ENCODE measurements at places on chromosomes 3 and 15.

DNA sequence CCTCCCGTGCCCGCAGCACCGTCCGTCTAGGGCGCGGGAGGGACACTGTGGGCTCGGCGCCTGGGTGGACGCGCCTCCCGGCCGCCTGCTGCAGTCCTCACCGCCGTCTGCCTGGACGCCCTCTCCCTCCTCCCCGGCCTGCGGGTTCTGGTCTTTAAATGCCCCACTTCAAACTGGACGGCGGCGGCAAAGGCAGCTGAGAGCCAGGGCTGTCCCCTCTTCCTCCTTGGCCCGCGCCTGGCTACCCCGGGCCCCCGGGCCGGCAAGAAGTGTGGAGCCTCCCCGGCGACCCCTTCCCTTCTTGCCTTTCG lies 426 bp downstream of the CBLB start:
- DNase-seq = no peak

DNA sequence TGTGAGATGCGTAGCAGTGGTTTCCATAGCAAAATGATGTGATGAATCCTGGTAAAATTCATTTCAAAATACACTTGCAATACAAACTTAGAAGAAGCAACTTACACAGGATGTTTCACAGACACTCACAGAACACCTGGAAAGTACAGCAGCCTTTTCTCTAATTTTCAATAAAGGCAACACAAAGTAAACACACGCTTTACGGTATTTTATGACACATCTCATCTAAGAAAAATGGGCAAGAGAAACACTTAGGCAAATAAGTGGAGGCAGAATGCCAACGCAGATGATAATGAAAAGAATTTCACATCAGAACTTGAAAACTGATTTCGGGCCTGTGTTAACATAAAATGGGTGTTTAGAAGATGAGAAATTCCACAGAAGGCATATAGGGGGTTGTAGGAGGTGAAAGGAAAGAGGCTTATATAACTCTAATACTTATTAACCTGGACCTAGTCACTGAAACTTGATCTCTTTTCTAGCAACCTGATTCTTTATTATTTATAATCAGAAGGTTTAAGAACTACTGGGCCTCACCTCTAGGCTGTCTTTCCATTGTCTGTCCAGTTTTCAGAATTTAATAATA lies 25.6 kb upstream of the MAP3K13 start:
- no peak for DNase-seq

- no peak for DNase-seq
Observed at GRCh38 chr3:23686519-23686918, 119.2 kb upstream of the UBE2E1 start.

- DNase-seq = no peak
Observed at GRCh38 chr15:40902605-40903561, 8.6 kb downstream of the VPS18 start.

DNA sequence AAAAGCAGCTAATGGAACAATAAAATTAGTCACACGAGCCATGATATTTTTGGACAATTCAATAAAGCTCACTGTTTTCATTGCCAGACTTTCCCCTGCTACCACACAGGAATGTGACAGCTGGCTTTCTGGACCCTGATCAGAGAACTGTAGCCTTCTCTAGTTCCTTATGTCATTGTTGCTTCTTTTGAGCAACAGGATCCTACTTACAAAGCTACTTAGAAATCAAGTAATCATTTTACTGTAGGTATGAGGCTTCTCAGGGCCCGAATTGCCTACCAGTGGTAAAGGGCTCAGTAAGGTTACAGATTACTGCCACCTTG lies 94.3 kb upstream of the AADACL2 start:
- DNase-seq = no peak

DNA sequence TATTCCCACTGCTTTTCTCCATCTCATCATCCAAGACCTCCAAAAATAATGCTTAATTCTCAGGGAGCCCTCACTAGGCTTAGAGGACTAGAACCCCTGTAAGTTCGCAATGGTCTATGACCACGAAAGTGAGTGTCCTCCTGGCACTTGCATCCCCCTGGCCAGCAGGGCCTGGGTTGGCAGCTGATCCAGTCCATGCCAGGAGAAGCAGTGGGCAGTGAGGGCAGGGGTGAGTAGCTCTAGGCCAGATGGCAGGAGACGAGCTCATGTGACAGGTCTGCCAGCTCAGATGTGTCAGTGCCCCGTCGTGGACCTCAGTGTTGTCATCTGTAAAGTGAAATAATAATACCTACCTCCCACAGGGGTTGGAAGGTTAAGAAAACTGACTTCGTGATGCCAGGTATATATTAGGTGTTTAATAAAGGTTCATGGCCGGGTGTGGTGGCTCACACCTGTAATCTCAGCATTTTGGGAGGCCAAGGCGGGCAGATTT lies 11.1 kb downstream of the GP5 start:
- no peak for DNase-seq

DNA sequence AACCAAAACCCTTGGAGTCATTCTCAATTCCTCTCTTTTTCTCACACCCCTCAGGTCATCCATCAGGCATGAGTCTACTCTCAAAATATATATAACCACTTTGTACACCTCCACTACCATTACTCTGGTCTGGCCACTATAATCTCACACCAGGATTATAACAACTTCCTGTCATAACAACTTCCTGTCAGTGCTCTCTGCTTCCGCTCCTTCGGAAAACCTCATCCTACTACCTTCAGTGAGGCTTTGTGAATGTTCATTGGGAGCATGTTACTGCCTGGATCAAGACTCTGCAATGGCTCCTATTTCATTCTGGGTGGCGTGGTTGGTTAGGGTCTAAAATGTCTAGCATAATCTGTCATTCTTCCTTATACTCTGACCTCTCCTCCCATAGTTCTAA lies 447.4 kb downstream of the MAGI1 start:
- DNase-seq = no peak

DNA sequence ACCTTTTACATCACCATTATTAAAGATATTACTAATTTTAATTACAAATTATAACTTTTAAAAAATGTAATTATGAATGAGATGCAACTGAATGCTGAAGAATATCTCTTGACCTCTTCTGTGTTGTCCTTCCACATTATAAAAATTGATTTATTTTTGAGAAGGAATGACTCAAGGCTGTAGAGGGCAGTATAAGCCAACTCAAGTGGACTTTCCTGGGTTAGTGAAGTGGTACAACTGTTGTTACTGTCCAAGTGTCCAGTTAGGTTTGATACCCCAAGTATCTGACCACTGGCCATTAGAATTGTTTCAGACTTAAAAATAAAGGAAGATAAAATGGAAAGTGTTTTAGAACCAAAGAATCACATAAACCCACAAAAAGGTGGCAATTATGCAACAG lies 51.9 kb downstream of the BBX start:
- DNase-seq = peak; percentile 20

DNA sequence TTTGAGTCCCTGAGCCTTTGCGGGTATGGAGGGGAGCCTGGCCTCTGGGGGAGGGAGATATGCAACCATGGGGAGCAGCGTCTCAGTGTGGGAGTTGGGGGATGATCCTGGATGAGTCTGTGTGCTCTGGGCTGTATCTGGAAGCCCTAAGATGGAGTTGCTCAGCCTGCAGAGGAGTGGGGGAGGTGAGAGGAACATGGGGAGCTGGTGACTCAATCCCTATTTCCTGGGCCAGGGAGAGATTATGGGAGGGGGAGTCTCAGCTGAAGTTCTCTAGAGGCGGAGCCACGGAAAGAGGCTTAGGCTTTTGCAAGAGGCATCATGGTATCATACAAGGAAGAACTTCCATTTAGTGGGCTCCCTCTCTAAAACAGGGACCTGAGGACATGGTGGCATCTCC lies 59.5 kb upstream of the TMEM115 start:
- no peak for DNase-seq

Data from D721Med (cell line).